ENCODE measurements at places on chromosomes 7 and 10. TPM values are rescaled to one million over a fixed set of nuclear protein-coding genes. Genes with fewer than 3 reads are reported as not detected.

SPDYE11 gene
- not detected for total RNA-seq

PON3 gene
- total RNA-seq: not detected

PLEKHS1 gene
- not detected for total RNA-seq

GPR85 gene
- 7.2 TPM for total RNA-seq

FAM3C gene
- total RNA-seq: 38.6 TPM

ZNF394 gene
- 24.3 TPM for total RNA-seq

RAB19 gene
- total RNA-seq: not detected

CLDN3 gene
- not detected for total RNA-seq

ANKRD30A gene
- total RNA-seq: not detected

HGF gene
- 4.4 TPM for total RNA-seq
